Myocyte (in vitro differentiated cells): ENCODE measurements at places on chromosomes 16 and 17. TPM values are rescaled to one million over a fixed set of nuclear protein-coding genes. Genes with fewer than 3 reads are reported as not detected.
A peak's percentile ranks its signal among the peaks of the same experiment; 100 is the strongest.

GRCh38 chr16:19715566-19715965, 2.5 kb downstream of the KNOP1 start:
- no peak for DNase-seq

DNA sequence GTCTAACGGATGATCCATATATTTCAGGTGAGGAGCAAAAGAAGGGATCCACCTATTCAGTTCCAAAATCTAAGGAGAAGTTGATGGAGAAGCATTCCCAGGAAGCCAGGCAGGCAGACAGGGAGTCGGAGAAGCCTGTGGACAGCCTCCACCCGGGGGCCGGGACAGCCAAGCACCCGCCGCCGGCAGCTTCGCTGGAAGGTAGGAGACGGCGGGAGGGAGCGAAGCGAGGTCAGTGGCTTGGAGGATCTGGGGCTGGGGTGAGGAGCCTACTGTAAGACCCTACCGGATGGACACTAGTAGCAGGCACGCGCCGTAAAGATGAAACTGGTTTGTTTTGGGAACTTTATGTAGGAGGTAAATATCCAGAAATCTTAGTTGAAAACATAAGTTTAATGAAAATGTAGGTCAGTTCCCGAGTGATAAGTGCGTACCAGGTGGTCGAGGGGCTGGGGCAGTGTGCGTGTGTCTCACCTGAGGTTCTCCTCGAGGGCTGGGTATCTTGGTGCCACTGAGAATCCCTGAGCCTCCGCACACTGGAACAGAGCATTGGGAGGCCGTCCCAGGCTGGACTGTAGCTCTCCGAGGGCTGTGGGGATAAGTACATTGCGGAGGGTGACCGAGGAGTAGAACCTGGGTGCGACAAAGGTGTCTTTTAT, 714 bp downstream of the SPATA33 start:
- DNase-seq: no peak

DNA sequence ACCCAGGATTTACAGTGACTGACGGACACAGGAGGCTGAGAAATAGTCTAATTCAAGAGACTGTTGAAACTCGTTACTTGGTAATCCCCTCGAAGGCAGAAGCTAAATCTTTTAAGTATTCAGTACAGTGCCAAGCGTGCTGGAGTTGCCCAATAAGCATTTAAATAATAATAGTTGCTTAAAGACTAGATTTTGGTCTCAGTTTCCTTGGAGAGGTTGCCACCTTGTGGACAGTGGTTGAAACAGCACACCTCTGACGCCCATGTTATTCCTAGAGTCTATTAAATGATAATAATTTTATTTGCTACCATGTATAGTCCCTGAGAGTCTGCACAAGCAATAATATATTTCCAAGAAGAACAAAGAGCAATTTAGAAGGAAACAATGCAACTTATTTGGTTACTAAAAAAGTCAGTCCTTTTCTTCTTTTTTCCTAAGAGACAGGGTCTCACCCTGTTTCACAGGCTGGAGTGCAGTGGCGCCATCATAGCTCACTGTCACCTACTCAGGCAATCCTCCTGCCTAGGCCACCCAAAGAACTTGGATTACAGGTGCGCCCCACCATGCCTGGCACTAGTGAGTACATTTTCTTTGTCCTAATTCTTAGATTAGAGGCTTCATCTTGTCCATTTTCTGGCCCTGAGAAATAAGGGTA, 138.0 kb upstream of the NUDT7 start:
- peak; percentile 71 for DNase-seq

DNA sequence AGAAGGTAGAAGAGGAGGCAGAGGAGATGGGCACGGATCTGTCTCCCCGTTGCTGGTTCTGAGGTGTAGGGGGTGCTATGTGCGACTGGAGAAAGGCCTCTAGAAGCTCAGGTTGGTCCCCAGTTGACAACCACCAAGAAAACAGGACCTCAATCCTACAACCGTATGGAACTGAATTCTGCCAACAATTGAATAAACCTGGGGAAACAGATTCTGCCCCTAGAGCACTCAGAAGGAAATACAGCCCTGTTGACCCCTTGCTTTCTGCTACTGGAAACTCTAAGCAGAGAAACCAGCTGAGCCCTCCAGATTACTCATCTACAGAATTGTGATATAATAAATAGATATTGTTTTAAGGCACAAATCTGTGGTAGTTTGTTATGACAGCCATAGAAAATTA, 313.0 kb upstream of the GOT2 start:
- DNase-seq: no peak

DNA sequence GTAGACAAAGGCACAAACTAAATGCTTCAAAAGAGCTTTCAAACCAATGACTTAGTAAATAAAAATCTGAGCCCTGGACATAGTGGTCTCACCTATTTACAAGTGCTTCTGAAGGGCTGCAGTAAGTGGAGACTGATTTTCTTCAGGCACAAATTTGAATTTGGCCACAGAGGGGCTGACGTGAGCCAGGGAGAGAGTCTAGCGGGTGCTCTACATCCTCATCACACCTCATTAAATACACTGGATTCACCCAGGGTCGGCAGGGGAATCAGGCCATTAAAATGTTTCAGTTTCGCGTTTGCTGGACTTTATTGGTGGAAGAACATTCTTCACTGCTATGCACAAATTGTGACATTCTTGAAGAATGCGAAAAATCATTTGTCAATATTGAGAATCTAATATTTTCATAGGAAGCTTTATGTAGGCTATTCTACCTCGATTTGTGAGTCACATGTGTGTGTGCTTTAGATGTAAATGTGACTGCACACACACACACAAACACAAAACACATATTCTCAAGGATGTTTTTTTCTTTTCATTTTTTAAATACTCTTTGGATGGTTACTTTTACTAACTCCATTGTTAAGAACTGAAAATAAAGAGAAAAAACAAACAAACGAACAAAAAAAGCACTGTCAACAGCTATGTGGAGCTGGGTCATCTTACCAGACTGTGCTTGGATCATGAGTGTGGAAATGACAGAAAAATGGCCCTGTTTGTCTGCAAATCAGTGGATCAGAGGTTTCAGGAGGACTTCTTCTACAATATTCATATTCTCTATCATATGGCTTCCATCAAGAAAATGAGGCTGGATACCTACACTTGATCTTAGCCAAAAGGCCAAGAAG, 58.9 kb downstream of the CDH11 start:
- no peak for DNase-seq

DNA sequence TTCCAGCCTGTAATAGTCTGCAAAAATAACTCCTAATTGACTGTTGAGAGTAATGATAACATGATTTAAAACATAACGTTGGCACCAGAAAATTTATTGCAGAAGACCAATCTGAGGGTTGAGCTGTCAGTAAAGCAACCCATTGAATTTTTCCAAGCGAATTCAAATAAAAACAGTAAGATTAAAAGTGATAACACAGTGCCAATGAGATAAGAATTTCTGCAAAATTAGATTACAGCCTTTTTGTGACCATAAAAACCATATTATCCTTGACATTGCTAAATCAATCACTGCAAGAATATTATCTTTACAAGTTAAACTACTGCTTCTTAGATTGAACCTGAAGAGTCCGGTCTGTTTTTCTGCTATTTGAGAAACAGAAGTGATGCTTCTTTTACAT, 341.4 kb downstream of the CDH11 start:
- no peak for DNase-seq

DNA sequence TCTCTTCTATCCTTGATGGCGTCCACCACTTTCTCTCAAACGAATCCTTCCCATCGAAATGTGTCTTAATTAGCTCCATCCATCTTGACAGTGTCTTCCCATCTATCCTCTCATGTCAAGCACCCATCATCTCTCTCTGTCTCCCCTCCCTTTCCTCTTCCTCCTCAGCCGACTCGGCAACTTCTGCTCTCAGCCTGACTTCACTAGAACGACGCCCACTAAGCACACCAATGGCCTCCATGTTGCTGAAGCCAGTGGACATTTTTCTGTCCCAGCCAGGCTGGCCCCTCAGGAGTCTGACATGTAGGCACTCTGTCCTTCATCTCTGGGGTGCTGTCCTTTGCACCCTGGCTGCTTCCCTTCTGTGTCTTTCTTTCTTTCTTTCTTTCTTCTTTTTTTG, 2.5 kb upstream of the SPATA20 start:
- DNase-seq: no peak

DNA sequence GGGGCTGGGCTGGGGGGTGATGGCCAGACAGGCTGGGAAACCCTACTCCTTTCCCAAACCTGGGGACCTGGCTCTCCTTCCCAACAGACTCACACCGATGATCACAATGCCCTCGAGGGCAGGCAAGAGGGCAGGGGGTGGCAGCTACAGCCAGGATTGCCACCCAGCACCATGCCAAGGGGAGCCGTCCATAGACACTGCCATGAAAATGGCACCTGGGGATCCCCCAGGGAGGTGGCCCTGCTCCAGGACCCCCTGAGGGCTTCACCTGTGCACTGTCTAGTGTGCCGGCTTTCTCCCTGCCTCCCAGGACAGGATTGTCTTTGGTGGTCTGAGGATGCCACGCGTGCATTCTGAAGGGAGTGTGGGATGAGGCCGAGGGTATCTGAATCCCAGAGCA, 24.6 kb downstream of the RPH3AL start:
- DNase-seq: no peak

- DNase-seq: peak; percentile 81
Observed at GRCh38 chr16:46746821-46747776, 1.0 kb downstream of the MYLK3 start.

DNA sequence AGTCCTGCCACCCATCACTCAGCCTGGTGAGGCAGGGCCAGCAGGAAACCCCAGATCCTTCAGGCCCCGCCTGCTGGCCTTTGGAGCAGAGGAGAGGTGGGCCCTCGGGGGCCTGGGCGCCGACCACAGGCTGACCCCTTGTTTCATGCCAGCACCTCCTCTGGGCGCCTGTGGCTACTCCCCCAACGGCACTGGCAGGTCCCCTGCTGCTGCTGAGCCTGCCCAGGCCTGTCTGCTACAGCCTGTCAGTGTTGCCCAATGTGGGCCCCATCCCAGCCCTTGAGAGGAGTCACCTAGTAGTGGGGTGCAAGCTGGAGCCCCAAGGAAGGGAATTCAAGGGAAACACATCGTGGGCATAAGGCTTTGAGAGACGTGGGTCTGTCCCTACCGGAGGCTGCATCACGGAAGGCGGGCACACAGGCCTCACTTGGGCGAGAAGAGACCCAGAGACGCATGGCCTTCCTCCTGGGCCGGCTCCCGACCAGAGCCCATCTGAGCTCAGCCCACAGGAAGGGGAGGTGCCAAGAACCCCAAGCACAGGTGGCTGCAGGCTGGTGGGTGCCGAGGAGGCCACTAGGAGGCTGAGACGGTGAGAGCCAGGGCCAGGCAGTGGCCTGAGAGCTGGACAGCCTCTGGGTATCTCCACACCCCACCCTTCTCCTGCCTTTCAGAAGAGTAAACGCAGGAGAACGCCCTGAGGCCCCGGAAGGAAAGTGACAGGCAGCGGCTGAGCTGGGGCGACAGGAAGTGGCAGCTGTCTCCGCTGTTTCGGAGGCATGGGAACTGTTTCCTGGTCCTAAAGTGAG, 8.0 kb upstream of the FASN start:
- DNase-seq: peak; percentile 80

- DNase-seq: no peak
Observed at GRCh38 chr16:23357761-23358290, 55.7 kb downstream of the SCNN1B start.

GRCh38 chr17:1533661-1534325, 17.4 kb upstream of the INPP5K start:
- peak; percentile 49 for DNase-seq

DNA sequence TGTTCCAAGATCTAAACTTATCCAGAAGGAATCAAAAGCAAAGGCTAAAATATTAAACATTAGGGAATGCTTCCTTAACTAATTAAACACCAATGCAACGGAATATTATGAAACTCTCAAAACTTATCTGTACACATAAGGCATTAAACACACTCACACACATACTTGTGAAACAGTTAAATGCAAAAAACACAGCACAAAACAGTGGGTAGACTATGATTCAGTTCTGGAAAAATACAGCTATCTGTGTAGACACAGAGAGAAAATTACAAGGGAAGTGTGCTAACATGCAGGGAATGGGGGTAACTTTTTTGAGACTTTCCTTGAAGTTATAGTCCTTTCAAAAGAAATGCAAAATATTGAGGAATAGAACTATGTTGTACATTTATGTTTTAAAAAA, 36.7 kb upstream of the CCL1 start:
- DNase-seq: no peak

DNA sequence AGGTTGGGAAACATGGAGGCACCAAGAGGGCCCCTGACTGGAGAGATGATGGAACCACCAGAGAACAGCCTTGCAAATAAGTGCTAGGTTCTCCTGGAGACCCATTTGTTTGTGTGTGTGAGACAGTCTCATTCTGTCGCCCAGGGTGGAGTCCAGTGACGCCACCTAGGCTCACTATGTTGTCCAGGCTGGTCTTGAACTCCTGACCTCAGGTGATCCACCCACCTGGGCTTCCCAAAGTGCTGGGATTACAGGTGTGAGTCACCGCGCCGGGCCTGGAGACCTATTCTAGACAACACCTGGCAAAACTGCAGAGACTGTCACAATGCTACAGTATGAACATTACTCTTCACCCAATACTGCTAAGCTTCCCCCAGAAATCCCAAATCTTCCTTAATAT, 1.5 kb downstream of the NPLOC4 start:
- no peak for DNase-seq

- DNase-seq: no peak
Observed at GRCh38 chr17:1742371-1743087, at the start of gene SERPINF2. TSS of gene SERPINF2 (plus strand) at chr17:1742871. CDS start at chr17:1744996, 2,125 bp downstream.

DNA sequence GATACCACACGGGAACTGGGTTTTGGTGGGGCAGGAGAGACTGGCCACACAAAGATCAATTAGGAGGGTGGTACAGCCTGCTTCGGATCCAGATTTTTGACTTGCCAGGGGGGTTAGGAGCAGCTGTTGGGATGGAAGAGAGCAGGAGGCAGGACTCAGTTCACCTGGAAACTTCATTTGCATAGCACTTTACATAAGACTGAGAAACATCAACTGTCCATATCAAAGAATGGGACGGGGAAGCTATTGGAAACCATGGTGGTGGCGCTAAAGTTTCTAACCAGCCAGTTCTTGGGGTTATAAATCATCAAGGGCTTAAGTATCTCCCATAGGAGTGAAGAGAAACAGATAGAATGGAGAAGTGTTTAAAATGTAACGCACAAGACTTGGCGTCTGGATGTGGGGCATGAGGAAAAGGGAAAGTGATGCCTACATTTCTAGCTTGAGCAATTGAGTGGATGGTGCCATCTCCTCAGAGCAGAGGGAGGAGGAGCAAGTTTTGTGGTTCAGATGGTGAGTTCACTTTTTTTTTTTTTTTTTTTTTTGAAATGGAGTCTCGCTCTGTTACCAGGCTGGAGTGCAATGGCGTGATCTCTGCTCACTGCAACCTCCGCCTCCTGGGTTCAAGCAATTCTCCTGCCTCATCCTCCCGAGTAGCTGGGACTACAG, 6.4 kb upstream of the SRCAP start:
- DNase-seq: no peak

Gene SPATA32
- total RNA-seq: not detected in 2 replicates

Gene IL34
- total RNA-seq: 20.0 and 67.8 TPM in 2 replicates

Gene MEIOB
- not detected in 2 replicates for total RNA-seq

Gene CCL17
- not detected in 2 replicates for total RNA-seq

Gene ADAM11
- total RNA-seq: 0.16 and 0.31 TPM in 2 replicates

Gene HSPB9
- total RNA-seq: not detected in 2 replicates

Gene CETP
- total RNA-seq: 0.10 TPM in 1 of 2 replicates, not detected in the other

Gene DNAAF8
- 0.91 and 1.1 TPM in 2 replicates for total RNA-seq

Gene PIK3R5
- not detected in 2 replicates for total RNA-seq

Gene ADAD2
- not detected in 2 replicates for total RNA-seq

Gene CSH1
- total RNA-seq: not detected in 2 replicates

Gene SULT1A1
- total RNA-seq: 3.4 and 3.5 TPM in 2 replicates

Gene TAC4
- not detected in 2 replicates for total RNA-seq

Gene PCTP
- 9.1 and 11.6 TPM in 2 replicates for total RNA-seq

Gene NLRC5
- 10.0 and 15.7 TPM in 2 replicates for total RNA-seq

Gene TVP23A
- total RNA-seq: not detected in 2 replicates
